Motor neuron (in vitro differentiated cells): ENCODE measurements at places on chromosomes 3 and 15.
A peak's percentile ranks its signal among the peaks of the same experiment; 100 is the strongest.

DNA sequence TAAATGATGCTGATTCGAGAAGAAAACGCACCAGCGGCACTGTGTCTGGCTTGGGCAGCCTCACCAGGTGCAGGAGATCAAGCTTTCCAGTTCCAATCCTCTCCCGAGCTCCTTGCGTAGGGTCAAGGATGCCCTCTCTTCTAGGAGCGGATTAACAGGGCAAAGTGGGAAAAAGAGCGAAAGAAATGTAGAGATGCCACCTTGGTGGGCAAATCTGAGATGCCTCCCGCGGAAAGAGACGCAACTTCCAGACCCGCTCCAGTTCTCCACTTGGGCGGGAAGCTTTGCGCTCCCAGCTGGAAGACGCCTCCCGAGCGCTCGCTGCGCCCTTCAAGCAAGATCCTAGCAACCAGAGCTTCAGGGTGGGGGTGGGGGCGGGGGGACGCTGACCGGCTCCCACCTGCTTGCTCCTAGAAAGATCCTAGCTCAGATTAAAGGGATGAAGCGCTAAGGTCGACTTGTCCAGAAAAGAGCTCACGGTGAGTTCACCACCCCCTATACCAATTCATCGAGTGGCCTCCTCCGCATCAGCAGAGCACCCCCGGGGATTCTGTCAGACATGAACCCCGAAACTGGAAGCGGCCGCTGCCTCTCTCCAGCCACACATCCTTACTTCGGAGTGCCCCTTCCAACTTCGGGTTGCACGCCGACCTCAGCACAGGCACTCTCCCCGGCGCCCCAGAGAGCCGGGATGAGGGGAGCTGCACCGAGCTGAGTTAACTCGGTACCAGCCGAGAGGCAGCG lies 769 bp downstream of the TAFA4 start:
- ATAC-seq, result peak; percentile 23

GRCh38 chr3:48478626-48479555 lies 25.1 kb downstream of the SHISA5 start:
- no peak for ATAC-seq

GRCh38 chr15:43889042-43889441 lies 62.2 kb downstream of the WDR76 start:
- ATAC-seq, result no peak

- peak; percentile 44 for ATAC-seq
These were observed 96.0 kb downstream of the VPS8 start for GRCh38 chr3:184907681-184908649.

DNA sequence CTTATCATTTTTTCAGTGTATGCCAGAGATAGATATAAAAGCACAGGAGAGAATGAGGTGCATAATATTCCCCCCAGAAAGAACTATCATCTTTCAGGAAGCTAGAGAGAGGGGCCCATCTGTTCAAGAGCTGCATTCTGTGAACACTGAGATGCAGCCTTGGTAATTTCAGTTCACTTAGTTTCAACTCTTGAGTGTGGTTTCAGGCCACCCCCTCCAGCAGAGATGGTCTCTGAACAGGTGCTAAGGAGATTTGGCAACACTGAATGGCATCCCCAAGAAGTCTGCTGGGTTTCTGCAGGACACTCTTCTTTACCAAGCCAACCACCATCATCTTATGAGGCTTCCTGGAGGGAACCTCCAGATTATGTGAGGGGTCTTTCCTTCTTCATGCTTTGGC lies 30.4 kb upstream of the LIMD1 start:
- no peak for ATAC-seq

GRCh38 chr3:2153053-2153452 lies 54.4 kb downstream of the CNTN4 start:
- peak; percentile 51 for ATAC-seq

- no peak for ATAC-seq
These were observed 12.7 kb downstream of the COL6A6 start for GRCh38 chr3:130529486-130530215.

- peak; percentile 17 for ATAC-seq
These were observed 323.7 kb upstream of the CTNNB1 start for GRCh38 chr3:40875581-40875980.

- no peak for ATAC-seq
These were observed 450.1 kb upstream of the TBL1XR1 start for GRCh38 chr3:177647341-177647740.

DNA sequence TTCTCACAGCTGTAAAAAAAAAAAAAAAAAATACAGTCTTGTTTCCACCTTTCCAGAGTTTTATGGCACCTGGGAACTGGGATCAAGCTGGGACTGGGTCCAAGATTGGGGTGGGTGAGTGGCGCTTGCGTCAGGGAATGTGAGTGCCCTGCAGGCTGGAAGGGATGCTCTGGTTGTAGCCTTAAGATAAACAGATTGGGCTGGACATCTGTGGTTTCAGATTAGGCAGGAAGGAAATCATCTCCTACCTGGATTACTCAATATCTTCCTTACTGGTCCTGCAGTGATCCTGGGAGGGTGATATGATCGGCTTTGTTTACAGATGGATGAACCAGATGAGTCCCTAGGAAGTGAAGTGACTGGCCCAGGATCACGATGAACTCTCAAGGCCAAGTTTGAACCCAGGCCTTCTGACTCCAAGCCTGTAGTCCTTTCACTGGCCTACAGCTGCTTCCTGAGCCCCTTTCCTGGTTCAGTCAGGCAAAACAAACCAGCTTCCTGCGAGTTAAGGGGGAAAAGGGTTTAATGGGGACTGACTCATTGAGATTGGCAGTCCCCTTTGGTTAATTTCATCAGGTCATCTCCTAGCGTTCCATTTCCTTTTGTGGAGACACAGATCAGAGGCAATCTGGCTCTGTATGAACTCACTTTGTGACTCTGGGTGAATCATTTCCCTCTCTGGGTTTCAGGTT lies 179.8 kb downstream of the THSD4 start:
- no peak for ATAC-seq
